ENCODE measurements at places on chromosomes 4 and X.

DNA sequence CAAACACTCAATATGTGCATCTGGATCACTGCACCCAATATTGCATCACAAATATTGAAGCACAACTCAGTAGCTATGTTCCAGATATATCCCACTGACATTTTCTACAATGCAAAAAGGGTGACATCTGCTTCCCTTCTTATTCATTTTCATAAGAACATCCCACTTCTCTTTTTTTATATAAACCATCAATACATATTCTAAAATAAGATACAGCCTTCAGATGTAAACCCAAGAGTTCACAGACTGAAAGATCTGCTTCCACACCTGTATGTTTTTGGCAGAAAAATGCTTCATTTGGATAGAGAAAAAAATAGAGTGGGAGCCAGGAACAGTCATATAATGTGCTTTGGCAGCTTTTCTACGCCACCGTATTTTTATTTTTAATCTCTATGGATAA is 815.6 kb upstream of the ADGRL3 start:
- DNase-seq: no peak

- no peak for DNase-seq
Observed at GRCh38 chr4:70538869-70539268, 20.5 kb downstream of the AMTN start.

- no peak for DNase-seq
Observed at GRCh38 chr4:108458681-108459080, 161.7 kb upstream of the RPL34 start.

GRCh38 chrX:43002526-43003203 is 224.7 kb upstream of the PPP1R2C start:
- no peak for DNase-seq

GRCh38 chrX:132940727-132941327 is 17.6 kb downstream of the HS6ST2 start:
- no peak for DNase-seq

- no peak for DNase-seq
Observed at GRCh38 chr4:87868522-87868921, 35.8 kb downstream of the MEPE start.

DNA sequence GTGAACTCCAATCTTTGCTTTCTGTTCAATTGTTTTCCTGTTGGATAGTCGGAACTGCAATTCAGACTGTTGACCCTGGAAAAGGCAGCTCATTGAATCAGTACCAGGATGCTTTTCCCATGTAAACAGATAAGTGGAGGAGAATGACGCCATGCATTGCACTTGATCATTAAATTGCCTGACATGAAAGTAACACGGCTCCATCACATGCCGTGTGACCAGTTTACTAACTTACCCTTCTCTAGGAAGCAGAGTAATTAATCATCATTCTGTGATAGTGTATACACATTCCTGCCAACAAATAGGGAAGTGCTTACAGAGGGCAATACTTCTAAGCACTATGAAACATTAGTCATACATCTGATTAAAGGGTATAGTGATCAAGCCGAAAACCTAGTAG is 101.4 kb downstream of the PPARGC1A start:
- DNase-seq: no peak

GRCh38 chr4:61211781-61212180 is 11.7 kb downstream of the ADGRL3 start:
- no peak for DNase-seq

DNA sequence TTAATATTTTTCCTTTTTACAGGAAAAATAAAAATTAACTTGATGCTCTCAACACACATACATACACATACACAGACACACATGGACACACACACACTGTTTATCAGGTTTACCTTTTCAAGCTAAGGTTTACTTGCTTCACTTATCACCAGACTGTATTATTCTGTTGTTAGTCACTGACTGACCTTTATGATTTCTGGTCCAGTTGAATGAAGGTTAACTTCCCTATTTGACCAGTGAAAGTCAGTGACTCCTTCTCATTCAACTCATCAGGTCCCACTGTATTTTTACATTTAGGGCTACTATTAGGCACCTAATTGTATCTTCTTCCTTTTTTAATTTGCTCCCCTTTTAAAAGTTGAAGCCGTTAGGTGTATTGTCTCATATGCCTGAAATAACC is 16.0 kb downstream of the DIAPH2 start:
- DNase-seq: no peak

- no peak for DNase-seq
Observed at GRCh38 chr4:119504616-119505015, 124.0 kb downstream of the PDE5A start.

DNA sequence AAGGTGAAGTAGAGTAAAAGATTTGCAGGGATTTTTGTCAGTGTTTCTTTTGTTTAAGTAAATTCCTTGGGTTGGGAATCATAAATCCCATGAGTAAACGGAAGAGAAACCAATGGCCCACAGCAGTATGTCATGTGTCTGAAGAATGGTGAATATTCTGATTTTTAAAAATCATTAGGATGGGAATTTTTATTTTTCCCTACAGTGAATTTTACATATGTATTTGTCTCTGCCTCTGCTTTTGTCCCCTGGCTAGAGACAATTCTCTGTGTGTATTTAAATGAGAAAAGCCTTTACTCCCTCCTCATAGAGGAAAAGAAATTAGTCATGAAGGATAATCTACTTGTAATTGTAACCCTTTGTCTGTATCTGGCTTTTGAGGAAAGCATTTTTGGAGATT is 152.1 kb downstream of the THOC2 start:
- DNase-seq: no peak

DNA sequence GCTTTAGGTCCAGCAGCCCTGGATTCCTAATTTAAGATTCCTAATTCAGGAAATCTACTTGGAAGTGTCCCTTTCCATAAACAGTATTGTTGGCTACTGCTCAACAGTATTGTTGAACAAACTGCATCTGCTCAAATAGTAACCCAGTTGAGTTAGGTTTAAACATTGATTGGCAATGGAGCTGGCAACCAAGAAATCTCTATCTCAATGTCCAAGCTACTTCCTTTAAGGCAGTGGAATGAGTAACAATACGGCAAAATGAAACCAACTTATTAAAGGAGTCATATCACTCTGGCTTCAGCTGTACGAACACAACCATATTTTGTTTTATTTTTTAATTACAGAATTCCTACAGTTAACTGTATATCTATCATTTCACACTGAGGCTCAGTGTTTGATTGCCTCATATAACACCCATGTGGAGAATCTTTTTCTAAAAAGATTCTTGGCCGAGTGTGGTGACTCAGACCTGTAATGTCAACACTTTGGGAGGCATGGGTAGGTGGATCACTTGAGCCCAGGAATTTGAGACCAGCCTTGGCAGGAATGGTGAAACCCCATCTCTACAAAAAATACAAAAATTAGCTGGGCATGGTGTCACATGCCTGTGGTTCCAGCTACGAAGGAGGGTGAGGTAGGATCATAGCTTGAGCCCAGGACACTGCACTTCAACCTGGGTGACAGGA is 71.7 kb upstream of the IL13RA1 start:
- DNase-seq: no peak

DNA sequence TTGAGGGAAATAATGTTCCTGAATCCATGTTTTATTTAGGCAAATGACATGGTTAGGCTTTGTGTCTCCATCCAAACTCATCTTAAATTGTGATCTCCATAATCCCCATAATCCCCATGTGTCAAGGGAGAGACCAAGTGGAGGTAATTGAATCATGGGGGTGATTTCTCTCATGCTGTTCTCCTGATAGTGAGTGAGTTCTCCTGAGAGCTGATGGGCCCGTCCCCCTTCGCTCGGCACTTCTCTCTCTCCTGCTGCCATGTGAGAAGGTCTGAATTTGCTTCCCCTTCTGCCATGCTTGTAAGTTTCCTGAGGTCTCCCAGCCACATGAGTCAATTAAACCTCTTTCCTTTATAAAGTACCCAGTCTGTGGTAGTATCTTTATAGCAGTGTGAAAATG is 563.0 kb upstream of the NR3C2 start:
- no peak for DNase-seq

DNA sequence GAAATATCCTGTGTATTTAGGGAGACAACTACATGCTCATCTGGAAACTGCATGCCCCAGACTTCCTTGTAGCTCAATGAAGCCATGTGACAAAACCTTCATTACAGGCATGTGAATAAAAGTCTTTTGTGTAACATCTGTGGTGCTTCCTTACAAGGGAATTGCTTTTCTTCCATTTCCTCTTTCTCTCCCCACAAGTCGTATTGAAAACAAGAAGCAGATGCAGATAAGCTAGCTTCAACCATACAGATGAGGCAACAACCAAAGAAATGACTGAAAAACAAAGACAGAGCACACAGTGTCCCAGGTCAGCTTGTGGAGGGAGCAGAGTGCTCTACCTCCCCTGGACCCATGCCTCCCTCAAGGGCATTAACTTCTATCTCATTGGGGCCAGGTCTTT is 115.8 kb upstream of the INPP4B start:
- no peak for DNase-seq

DNA sequence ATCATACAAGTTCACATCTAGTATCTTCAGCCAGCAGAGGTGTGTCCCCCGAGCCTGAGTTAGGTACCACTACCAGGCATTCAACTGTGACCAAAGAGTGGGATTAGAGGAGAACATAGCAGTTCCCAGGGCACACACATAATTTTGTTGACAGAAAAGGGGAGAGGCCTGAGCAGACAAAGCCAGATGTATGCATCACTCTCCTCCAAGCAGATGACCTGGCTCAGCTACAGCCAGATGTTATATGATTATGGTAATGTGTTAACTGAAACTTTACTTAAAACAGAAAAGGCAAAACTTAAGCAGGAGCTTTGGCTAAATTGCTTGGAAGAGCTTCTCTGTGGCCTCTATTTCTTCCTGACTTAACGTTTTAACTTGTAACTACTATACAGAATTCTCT is 88.9 kb downstream of the CC2D2A start:
- DNase-seq: no peak

DNA sequence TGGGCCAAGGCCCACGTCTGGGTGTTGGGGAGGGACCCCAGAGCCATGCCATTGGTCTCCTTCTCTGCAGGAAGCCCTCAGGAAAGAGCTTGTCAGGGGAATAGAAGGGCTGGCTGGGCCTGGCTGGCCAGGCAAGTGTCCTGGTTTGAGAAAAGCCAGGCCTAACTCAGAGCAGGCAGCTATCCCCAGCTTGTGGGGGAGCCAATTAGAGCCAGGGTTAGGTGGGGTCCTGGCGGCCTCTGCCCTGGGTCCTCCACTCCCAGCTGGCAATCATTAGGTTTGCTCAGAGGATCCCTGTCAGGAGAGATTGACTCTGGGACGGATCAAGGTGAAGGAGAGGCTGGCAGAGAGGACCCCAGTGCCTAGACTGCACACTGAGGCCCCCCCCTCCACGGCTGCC is 64.8 kb downstream of the PJA1 start:
- no peak for DNase-seq

DNA sequence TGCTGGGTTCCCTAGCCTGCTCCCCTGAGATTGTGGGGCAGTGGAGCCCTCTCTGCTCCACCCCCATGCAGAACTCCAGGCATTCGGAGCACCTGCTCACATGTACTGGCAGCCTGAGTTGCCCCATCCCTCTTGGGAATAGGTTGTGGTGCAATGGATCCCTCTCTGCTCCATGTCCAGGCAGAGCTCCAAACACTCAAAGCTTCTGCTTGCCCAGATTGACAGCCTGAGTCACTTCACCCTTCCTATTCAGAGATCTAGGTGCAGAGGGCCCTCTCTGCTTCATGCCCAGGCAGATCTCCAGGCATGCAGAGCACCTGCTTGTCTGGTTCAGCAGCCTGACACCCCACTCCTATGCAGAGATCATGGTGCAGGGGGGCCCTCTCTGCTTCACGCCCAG is 18.6 kb upstream of the TEX13B start:
- DNase-seq: peak; percentile 29

DNA sequence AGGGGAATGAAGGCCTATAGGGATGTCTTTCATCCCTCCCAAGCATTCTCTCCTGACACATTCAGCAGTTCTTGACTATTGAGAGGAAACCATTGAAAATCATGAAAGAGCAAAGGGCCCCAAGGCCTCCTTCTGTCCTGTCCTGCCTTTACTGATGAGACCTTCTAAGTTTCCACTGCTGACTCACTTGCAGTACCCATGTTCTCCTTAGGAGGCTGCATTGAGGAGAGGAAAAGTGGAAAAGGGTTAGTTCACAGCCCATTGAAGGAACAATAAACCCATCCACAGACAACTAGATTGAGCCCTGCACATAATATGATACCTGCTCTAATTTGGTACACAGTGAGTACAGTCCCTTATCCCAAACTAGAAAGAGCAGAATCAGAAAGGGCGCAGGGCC is 115.1 kb upstream of the PNPLA4 start:
- DNase-seq: no peak

DNA sequence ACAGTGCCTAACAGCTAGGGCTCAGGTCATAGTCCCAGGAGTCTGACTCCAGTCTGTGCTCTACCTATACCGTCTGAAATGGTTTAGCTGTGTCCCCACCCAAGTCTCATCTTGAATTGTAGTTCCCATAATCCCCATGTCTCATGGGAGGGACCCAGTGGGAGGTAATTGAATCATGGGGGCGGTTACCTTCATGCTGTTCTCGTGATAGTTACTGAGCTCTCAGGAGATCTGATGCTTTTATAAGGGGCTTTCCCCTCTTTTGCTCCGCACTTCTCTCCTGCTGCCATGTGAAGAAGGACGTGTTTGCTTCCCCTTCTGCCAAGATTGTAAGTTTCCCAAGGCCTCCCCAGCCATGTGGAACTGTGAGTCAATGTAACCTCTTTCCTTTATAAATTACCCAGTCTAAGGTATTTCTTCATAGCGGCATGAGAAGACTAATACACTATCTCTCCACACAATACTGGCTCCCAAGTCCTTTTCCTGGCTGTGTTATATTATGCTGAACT is 110.8 kb downstream of the AFAP1 start:
- no peak for DNase-seq

- no peak for DNase-seq
Observed at GRCh38 chrX:122248681-122249080, 935.4 kb upstream of the GRIA3 start.

DNA sequence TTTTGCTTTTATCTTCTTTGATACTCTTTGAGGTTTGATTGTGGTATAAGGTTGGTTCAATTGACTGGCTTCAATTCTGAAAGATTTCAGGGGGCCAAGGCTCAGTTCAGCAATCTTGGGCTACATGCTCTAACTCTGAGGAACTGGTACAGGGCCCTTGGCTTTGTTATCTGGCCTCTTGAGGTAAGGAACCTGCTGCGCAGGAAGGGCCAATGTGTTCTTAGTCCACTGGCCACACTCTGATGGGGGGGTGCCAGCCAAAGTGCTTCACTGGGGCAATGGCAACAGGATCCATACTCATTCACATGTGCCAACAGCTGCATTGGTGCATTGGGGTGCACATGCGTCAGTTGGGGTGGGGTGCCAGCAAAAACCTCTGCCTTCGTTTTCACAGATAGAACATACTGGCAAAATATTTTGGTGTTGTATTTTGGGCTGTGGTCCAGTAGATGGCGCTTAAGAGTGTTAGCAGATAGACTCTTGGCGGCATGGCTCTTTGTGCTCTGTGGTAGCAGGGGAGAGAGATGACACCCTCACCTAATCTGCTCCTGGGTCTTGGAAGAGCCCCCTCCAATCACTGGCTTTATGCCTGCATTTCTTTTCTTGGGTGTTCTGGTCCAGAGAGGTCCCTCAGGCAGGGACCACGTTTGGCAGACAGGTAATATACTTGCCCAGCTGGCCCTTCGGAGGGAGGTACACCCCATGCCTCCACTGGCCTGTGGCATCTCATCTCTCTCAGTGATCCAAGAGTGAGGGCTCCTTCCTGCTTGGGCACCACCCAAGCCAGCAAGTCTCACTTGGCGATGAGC is 42.9 kb downstream of the NDST3 start:
- peak; percentile 27 for DNase-seq

- no peak for DNase-seq
Observed at GRCh38 chr4:839675-840443, 13.9 kb upstream of the CPLX1 start.

- no peak for DNase-seq
Observed at GRCh38 chrX:108573136-108573535, 133.5 kb downstream of the COL4A5 start.
